ENCODE measurements at places on chromosomes 7 and 10.

GRCh38 chr7:141585592-141586510 is 34.6 kb downstream of the AGK start:
- DNase-seq = peak; percentile 5

- DNase-seq = no peak
Observed at GRCh38 chr7:97798046-97799019, 66.4 kb downstream of the TAC1 start.

- DNase-seq = no peak
Observed at GRCh38 chr7:117777335-117778142, 95.7 kb downstream of the CTTNBP2 start.

GRCh38 chr7:4561795-4562194 is 120.3 kb upstream of the FOXK1 start:
- no peak for DNase-seq

GRCh38 chr7:96657347-96658021 is 52.2 kb downstream of the SEM1 start:
- DNase-seq = no peak

GRCh38 chr7:155058896-155059295 is 11.2 kb upstream of the HTR5A start:
- DNase-seq = no peak

DNA sequence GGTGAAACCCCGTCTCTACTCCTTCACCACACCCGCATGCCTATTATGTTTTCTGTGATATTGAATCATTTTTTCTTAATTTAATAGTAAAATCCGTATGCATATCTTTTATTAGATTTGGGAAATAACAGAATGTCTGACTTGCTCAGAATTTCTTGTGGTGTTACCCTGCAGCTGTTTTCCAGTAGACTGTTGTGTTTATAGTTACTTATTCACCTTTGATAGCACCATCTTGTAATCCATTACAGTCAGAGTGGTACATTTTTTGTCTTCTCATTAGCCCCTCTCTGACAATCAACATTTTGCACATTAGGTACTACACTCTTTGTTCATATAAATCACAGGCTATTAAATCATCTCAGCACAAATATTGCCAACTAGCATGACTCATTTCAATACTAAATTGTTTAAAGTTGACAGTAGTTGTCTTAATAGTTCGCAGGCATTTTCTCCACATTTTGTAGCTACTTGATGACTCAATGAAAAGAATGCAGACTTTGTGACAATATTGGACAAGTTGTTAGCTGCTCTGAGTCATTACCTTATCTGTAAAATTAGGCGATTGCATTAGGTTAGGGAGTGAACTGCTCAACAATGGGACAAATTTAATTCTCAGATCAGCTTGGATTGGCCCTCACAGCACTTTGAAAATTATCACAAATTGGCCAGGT is 17.8 kb upstream of the SLC16A12 start:
- no peak for DNase-seq

DNA sequence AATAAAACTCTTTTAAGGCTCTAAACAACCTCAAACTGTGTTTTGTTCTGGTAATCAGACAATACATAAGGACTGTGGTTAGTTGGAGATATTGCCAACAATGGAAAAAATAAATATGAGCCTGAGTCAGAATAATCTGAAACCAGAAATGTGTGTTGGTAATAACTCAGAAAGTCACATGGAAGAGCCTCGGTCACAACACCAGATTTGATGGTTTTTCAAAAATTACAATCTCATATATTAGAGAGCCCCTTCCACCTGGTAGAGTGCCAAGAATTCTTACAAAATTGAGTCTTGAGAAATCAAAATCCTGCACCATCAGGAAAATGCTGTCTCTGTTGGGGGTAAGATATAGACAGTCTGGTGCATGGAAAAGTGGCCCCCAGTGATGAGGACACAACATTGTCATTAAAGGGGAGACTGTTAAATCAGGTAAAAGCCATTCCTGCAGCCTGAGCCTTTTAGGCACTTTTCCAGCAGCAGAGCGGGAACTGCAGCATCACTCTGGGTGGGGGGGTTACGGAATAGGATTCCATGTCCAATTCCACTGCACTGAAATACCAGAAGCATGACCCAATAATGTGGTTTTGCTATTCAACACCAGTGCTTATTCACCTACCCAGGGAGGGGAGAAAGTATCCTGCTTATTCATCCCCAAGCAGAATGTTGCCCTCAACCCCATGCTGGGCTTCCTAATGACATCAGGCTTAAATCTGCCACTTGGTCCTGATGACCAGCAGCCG is 9.5 kb upstream of the ADAM12 start:
- no peak for DNase-seq

GRCh38 chr7:30658479-30659074 is 23.7 kb downstream of the CRHR2 start:
- DNase-seq = no peak

GRCh38 chr7:46126675-46127300 is 205.7 kb upstream of the IGFBP3 start:
- DNase-seq = no peak

DNA sequence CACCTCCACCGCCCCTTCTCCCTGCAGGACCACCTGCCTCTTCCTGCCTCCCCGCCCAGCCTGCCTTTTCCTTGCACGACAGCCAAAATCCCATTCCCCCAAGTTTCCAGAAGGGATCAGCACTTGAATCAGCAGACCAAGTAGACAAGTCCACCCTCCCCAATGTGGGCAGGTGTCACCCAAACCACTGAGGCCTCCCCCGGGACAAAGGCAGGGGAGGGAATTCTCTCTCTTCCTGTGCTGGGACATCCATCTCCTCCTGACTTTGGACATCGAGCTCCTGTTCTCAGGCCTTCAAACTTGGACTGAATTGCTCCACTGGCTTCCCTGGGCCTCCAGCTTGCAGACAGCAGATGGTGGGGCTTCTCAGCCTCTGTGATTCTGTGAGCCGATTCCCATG is 21.6 kb upstream of the PSMG3 start:
- no peak for DNase-seq

GRCh38 chr7:158849768-158850544 is 6.4 kb upstream of the DYNC2I1 start:
- no peak for DNase-seq

DNA sequence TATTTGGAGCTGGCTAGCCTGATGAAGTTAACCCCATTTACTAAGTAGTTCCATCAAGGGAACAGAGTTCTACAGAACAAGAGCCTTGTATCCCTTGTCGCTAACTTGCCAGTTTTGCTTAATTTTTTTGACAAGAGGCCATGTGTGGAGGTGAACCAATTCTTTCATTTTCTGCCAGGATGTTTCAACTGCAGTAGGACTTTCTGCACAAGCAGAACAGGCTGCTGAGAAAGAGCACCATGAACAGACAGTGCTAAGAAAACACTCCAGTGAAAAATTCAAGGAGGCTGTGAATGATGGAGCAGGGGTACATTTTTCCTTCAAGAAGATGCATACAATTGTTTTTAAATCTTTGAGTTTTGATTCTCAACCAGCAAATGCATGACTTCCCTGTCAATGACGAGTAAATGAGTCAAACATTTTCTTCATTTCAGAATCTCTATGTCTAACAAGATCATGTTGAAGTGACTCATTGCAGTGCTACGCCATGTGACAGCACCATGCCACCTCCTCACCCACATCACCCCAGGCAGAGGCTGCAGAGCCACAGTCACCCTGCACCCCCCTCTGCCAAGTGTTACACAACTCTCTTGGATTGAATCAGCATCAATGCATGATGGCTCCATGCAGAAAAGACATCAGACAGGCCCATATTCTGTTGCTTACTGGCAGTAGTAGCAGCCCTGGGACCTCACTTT is 193.1 kb downstream of the COBL start:
- DNase-seq = peak; percentile 6

DNA sequence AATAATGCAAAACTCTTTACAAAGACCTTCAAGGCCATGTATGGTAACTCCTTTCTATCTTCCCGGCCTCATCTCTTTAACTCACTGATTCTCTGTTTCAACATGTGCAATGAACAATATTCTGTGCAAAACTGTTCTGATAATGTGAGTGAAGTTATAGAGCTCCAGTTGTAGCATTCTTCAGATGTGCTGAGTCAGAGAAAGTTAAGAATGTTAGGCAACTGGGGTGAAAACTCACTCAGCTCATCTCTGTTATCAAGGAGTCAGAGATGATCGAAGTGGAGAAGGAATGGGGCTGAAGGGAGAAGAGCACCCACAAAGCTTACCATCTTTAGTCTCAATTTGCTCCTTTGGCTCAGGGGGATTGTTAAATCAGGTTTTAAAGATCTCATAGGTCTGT is 344.7 kb upstream of the NPSR1 start:
- DNase-seq = no peak

DNA sequence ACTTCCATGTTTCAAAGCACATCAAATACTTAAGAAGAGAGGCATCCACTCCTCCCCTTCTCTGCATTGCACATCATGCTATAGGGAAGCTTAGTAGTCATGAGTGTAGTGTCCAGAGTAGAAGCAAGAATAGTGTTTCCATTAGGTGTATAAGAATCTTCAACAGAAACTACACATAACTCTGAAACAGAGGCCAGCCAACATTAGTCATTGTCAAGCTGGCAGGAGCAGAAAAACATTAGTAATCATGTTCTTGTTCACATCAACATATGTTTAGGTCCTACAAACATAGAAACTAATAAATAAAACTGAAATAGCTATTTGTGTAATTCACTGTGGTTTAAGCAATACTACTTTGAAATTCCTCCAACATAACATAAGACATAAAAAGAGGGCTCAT is 370.2 kb downstream of the PPP1R3A start:
- no peak for DNase-seq

GRCh38 chr7:139580435-139580834 is 57.0 kb downstream of the CLEC2L start:
- DNase-seq = no peak

DNA sequence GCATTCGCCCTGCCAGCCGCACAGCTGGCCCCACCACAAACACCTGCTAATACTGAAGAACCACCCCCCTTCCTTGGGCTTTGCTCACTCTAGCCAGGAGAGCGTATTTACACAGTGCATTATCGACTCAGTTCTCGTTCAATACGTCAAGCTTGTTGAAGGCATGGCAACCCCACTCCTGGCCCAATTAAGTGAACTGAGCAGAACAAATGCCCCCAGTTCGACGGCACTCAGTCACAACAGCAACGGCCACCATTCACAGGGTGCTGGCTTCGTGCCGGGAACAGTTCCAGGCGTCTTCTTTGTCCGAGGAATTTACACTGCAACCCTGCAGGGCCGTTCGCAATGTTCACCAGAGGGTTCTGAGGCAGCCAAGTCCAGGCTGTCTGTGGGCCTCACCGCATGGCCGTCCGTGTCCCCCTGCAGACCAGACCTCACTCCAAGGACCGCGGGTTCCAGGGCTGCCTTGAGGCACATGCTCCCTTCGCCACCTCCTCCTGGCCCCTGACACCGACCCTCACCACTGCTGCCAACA is 175.3 kb downstream of the DIP2C start:
- DNase-seq = no peak

DNA sequence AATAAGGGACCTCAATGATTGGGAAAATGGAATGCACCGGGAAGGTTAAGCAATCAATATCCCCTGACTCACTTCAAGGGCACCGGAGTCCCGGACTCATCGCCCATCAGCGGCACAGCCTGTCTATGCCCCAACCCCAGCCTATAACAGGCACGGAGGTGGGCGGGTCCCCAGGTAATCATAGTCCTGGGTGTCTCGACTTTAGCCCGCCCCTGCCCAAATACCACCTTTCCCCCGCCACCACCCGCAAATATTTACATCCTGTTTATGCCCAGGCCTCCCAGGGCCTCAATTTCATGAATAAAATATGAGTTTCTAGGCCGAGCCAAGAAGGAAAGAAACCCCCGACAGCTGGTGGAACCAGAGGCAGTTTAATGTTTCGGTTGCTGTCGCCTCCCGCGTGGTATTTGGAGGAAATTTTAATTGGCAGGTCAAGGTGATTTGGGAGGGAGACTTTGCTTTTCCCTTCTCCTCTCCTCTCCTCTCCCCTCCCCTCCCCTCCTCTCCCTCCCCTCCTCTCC is 15.6 kb upstream of the RFC2 start:
- peak; percentile 47 for DNase-seq

DNA sequence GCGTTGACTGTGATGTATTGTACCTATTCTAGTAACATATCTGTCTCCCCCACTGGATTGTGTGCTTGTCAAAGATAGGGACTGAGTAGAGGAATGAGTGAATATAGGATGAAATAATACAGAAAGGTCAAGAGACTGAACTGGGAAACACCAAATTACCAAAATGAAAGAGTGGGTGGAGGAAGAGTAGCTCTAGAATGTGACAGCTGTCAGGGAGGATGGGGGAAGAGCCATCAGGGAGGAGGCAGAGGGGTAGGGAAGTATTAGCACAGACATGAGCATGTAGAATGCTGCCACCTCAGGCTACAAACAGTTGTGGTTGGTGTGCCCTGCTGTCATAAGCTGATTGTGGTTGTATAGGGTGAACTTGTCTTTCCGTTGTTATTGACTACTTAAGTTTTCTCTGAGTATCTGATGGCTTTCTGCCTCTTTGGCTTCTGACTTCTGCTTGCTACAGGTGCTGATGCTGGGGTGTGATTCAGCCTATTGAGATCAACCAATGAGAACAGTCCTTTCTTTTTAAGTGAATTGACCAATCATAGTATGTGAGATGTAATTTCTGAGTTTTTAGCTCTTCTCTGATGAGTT is 5.6 kb downstream of the CCSER2 start:
- DNase-seq = peak; percentile 44

GRCh38 chr7:24457219-24457558 is 116.1 kb upstream of the PALS2 start:
- no peak for DNase-seq

DNA sequence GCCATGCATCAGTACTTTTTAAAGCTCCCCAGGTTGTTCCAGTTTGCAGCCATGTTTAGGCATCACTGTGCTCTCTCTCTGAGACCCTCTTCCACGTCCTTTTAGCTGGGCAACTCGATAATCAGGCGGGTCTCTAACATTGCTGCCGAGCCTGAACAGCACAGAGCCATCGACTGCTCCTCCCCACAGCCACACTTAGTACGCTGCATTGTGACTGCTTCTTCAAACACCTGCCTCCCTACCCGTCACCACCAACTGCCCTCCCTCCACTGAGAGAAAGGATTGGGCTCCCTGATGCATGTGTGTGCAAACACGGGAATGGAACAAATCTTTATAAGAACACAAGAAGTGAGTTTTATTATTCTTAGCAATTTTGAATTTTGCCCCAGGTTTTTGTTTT is 11.4 kb upstream of the TACR2 start:
- DNase-seq = no peak

Data from activated T-cell treated with anti-CD3 and anti-CD28 coated beads for 4 hours (primary cell).